Stimulated activated CD4-positive, alpha-beta T cell treated with anti-CD3 and anti-CD28 coated beads, Interleukin-12 subunit alpha, Interleukin-12 subunit beta, amount 100 ng/mL, for 24 hours (primary cell): ENCODE measurements at places on chromosomes 7 and 10.

- no peak for DNase-seq
Measured at GRCh38 chr7:47291461-47292081, 290.3 kb downstream of the TNS3 start.

DNA sequence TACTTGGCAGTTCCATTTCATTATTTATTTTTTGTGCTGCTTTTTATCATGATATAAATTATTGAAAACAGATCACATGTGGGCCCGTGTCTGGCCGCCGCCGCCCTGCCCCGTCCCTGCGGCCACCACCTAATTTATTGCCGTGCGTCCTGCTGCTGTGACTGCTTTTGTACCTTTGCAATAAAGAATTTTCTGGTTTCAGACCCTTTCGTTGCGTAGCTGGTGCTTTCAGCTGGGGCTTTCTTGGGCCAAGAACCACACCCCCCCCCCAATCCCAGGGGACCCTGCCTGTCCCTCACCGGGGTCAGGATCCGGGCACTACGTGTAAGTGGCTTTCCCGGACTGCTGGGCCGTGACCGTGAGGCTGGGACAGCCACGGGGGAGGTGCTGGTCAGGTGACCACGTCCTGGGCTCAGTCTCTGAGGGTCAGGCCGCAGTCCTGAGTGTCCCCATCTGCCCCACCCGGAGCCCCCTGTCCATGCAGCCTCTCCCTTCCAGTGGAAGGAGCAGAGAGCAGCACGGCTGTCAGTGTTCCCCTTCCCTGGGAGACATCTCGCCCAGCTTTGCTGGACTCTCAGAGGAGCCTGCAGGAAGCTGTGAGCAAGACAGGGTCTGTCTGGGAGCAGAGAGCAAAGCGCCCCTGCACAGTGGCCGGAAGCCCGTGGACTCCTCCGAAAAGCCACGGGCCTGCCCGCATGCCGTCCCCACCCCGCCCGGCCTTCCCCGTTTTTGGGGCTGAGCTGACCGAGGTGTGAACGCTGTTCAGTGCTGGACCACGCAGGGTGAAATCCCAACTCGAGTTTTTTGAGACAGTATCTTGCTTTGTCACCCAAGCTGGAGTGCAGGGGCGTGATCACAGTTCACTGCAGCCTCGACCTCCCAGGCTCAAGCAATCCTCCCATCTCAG, 12.6 kb downstream of the MAFK start:
- no peak for DNase-seq

DNA sequence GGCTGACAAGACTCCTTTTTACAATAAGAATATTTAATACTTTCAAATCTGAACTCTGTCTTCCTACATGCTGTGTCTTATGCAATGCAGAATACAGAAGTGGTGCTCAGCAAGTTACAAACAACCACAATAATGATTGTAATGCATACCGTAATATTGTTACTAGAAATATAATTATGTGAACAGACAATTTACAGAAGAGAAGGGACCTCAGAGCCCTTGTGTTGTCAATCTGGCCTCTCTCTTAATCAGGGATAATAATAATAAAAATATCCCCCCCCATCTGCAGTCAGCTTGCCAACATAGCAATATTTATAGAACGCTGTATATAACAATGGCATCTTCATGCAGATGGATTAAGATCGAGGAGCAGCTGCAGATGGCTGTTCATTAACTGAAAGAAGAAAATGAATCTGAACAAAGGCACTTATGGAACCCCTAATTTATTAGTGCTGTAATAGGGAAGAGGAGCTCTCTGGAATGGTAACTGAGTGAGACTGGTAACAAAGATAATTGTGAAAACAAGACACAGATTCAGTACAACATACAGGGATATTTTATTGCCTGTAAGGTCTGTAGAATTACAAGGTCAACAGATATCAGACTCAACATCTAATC, 106.3 kb downstream of the TMEM26 start:
- no peak for DNase-seq

GRCh38 chr7:1646391-1646790, 23.7 kb upstream of the ELFN1 start:
- no peak for DNase-seq

- peak; percentile 19 for DNase-seq
Measured at GRCh38 chr7:112449353-112449752, 907 bp upstream of the IFRD1 start.

GRCh38 chr10:796233-796632, 106.8 kb upstream of the DIP2C start:
- no peak for DNase-seq

GRCh38 chr10:35819736-35820135, 177.6 kb upstream of the FZD8 start:
- DNase-seq = no peak

DNA sequence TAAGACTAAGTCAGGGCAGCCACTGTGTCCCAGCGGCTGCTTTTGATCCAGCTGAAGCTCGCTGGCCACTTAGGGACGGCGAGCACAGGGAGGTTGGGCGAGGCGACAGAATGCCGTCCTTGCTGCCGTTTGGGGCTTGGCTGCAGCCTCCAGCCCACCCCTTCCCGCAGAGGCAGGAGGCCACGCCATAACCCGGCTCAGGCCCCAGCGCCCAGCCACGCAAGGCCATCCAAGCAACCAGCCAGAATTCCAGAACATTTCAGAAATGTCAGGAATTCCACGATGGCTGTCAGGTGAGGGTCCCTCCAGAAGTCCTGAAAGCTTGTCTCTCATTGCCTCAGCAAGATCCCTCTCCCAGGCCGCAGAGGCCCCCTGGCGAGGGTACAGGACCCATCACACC, 479.1 kb upstream of the FOXK1 start:
- no peak for DNase-seq

GRCh38 chr10:13916384-13916947, 329.7 kb downstream of the PRPF18 start:
- no peak for DNase-seq

GRCh38 chr10:47449102-47449978, 34.6 kb downstream of the ANXA8 start:
- DNase-seq = no peak

DNA sequence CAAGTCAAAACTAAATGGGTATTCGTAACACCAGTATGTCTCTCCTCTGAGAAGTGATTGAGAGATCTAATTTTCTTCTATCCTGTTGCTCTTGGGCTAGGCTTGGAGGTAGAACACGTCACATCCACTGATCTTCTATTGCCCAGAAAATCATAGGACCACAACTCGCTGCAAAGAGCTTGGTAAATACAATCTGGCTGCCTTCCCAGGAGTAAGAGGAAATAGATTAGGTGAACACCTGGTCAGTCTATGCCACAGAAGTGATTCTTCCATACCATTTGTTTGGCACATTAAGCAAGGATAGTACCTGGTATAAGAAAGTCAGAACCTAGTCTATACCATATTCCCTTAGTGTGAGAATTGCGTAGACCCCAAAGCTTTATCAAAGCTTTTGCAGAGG, 129.3 kb upstream of the PHYHIPL start:
- DNase-seq = no peak

DNA sequence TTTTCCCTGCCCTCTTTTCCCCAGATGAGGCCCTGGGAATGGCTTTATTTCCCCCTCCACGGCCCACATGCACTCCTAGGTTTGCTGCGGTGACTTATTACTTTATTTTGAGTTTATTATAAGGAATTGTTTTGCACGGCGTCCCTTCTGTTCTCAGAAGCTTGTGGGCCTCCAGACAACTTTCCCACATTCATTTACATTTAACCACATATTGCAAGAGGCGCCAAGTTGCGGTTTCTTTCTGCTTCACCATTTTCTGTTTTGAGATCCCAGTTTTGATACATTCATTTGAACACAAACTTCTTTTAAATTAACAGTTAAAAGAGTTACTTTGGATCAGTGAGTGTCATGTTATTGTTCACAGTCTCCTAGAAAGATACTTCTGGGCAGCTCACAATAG, 532.5 kb upstream of the MGMT start:
- no peak for DNase-seq

GRCh38 chr10:103923502-103923901, 5.5 kb upstream of the STN1 start:
- no peak for DNase-seq

GRCh38 chr10:88150339-88150738, 286.9 kb downstream of the PTEN start:
- DNase-seq = no peak

- no peak for DNase-seq
Measured at GRCh38 chr10:14801723-14802122, 27.0 kb upstream of the FAM107B start.

DNA sequence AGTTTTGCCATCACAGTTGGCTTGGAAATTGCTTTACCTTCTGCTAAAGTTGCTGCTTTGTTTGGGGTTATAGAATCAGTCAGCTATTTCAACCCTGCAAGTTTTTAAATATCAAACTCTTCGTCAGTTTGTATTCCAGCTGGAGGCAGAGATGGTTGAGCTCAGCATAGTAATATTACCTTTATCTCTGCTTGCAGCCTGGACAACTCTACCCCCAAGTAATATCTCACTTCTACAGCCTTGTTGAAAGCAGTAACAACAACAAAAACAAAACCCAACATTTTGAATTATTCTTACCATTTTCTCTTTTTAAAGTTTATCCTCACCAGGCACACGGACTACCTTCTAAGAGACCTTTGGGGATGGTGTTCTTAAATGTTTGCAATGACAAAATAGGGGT, 239.1 kb upstream of the PHF14 start:
- DNase-seq = no peak

DNA sequence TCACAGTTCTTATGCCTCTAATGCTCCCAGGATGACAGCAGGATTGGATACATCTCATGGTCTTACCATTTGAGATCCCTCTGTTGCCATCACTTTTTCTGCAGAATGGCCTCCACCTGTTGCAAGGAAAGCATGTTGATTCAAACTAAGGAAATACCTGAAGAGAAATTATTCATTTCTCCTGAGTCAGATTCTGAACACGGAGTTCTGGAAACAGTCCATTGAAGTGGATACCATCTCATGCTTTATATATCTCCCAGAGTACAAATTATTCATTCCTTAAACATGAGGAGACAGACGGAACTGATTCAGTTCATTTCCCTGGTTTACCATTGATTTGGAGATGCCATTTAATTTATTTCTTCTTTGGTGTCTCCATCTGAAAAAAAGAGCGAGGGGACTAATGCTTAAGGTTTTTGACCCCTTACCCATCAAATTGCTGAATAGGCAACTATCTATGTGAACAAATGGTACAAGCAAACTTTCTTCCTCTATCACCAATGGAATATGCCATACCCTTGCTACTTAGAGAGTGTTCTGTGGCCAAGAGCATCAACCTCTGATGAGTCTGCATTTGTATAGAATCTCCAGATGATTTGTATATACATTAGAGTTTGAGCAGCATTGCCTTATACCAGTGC, 305.0 kb upstream of the LRGUK start:
- no peak for DNase-seq

DNA sequence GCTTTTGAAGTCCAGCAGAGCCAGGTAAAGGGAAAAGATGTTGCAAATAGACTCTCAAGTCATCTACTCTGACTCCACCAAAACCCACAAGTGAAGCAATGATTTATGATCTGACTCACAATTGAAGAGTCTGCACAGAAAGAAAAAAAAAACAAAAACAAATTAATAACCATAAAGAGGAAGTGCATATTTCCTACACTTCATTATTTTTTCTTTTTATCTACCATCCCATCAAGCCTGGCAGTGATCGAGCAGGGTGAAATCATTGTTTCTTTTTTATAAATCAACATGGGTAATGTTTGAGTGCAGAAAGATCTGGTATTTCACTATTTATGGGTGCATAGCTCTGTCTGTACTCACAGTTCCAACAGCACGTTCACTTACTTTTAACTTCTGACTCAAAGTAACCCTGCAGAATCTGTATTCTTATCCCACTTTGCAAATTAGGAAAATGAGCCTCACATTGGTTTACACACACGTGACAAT, 829.0 kb downstream of the TNS3 start:
- no peak for DNase-seq

DNA sequence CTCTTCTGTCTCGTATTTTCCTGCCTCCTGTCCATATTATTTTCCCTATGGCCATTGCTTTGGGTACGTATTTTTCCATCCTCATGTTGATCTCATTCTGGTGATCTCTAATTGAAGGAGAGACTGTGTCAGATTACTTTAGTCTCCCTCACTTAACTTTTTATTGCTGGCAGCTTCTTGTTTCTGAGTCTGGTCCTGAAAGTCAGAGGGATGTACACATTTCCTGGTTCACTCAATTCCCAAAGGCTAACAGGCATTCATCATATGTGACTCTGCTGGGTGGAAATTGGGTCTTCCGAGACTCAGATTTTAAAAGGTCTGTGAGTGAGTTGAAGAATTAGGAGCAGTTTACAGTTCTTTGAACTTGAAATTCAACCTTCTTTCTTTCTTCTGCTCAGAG, 10.9 kb downstream of the UMAD1 start:
- DNase-seq = no peak

- no peak for DNase-seq
Measured at GRCh38 chr7:135714534-135715009, 13.4 kb downstream of the SLC13A4 start.

DNA sequence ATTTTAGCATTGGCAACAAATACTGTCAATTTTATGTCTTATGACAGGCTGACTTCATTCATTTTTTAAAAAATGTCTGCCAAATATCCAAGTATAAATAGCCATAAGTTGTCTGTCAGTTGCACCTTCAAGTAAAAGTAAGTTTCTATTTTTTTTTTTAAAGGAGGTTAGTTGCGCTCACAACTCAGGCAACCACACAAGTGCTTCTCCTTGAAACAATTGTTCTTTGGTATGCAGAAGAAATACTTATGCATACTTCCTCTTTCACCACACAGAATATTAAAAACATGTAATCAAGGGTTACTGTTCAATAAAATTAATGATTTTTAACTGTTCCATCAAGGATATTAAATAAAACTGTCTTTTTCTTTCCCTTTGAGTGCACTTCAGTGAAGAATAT, 97.9 kb downstream of the RTKN2 start:
- no peak for DNase-seq

GRCh38 chr7:116986611-116987565, 33.6 kb downstream of the ST7 start:
- DNase-seq = no peak

GRCh38 chr10:62171791-62172190, 96.9 kb downstream of the RTKN2 start:
- DNase-seq = no peak

DNA sequence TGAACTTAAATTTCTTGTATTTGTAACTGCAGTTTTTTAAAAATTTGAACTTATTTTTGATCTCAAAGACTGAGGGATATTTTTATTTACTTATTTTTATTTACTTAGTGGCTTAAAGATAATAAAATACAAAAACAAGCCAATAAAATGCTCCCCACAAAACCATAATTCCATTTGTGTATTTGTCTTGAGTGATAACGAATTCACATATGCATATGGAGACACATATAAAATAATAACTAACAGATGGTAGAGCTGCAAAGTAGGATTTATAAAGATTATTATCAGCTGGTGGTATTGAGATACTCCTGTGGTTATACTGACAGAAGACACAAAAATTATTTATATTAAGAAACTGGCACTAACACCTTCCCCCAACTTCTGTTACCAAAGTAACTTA, 90.2 kb upstream of the RPA3 start:
- DNase-seq = no peak

DNA sequence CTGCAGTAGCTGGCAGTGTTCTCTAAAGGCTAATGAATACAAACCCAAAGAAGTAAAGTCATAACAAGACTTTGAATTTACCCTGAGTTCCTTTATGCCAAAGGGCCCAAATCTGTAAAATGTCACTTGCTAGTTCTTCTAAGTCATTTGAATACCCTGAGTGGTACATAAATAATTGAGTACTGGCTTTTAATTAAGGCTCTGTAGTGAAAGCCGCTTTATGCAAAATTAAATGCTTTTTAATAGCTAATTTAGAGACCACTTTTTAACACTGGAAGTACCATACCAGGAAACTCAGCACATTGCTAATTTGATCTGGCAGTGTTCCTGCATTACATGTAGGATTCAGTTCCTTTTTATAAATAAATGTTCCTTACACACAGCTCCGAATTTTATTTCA, 24.0 kb upstream of the TSPAN13 start:
- no peak for DNase-seq

GRCh38 chr7:121936951-121937623, 64.1 kb downstream of the PTPRZ1 start:
- no peak for DNase-seq
